ENCODE measurements at places on chromosomes 5 and 9. TPM values are rescaled to one million over a fixed set of nuclear protein-coding genes. Genes with fewer than 3 reads are reported as not detected.
A peak's percentile ranks its signal among the peaks of the same experiment; 100 is the strongest.

GRCh38 chr5:68147659-68148058 lies 67.9 kb upstream of the PIK3R1 start:
- peaks cover 8% of the 10 kb centered on the region for H3K36me3 ChIP-seq
- peaks cover 14% of the 10 kb centered on the region for H3K4me1 ChIP-seq
- DNase-seq: no peak
- no peak overlapping the region for H3K27ac ChIP-seq
- H3K27me3 ChIP-seq: no peaks in the 10 kb centered on the region

HSD17B4 gene
- 62.0 TPM for total RNA-seq

DNA sequence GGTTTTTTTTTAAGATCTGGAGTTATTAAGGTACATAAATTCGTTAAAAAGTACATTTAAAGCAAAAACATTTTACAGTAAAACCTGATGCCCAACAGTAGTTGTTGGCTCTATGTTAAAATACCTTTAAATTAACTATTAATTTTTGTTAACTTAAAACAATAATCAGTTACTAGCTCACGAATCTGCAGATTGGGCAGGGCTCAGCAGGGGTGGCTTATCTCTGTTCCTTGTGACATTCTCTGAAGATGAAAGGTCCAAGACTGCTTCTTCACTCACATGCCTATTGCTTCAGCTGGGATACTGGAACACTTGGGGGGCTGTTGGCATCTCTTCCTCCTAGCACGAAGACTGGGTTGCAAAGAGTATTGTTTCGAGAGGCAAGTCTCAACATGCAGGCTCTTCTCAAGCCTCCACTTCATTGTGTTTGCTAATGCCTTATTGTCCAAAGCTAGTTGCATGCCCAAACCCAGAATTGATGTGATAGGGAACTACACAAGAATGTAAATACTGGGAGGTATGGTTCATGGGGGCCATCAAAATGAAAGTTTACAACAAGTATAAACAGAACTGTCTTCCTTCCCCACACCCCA lies 46.6 kb downstream of the MAP3K1 start:
- H3K4me1 ChIP-seq: no peaks in the 10 kb centered on the region
- no peak for DNase-seq
- H3K4me3 ChIP-seq: no peak overlapping the region
- no peak overlapping the region for H3K27ac ChIP-seq

- H3K27ac ChIP-seq: no peak overlapping the region
- H3K36me3 ChIP-seq: no peaks in the 10 kb centered on the region
These were observed 47.3 kb upstream of the CDKN2AIPNL start for GRCh38 chr5:134459010-134459403.

- peaks cover 29% of the 10 kb centered on the region for H3K27me3 ChIP-seq
- H3K4me3 ChIP-seq: no peak overlapping the region
- H3K36me3 ChIP-seq: no peaks in the 10 kb centered on the region
- no peaks in the 10 kb centered on the region for H3K4me1 ChIP-seq
- H3K27ac ChIP-seq: no peak overlapping the region
These were observed 88.2 kb downstream of the LIFR start for GRCh38 chr5:38468202-38468673.

- no peak for DNase-seq
- no peaks in the 10 kb centered on the region for H3K36me3 ChIP-seq
- no peaks in the 10 kb centered on the region for H3K4me1 ChIP-seq
- no peak overlapping the region for H3K4me3 ChIP-seq
- peaks cover 8% of the 10 kb centered on the region for H3K27me3 ChIP-seq
These were observed 102.4 kb downstream of the DAPK1 start for GRCh38 chr9:87599901-87600610.

DNA sequence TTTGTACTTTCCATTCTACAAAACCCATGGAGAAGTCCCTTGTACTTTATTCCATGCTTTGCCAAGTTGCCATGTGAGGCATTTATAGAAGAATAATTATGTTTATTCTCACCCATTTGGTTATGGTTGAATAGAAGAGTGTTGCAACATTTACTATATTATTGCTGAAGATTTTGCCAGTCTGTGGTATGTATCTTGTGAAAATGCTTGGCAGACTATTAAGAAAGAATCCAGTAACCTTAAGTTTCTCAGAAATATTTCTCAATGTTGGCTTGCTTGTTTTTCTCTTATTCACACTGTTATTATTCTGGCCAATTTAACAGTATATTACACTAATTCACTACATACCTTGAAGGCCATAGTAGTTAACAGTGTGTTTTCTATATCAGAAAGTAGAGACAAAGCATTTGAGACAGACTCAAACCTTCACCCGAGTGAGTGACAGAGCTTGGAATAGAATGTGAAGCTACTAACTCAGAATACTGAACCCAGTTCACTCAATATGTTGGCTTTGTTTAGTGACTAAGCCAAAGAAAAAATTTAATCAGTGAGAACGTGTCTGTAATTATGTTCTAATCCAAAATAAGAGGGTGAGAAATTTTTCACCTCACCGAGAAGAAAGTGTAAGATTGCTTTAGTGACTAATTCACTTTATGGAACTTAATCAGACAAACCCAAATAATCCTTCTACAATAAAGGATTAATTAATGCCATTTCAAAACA lies 184.4 kb downstream of the CWC27 start:
- H3K4me3 ChIP-seq: no peak overlapping the region
- DNase-seq: no peak
- H3K27me3 ChIP-seq: no peaks in the 10 kb centered on the region
- H3K27ac ChIP-seq: no peak overlapping the region
- H3K4me1 ChIP-seq: no peaks in the 10 kb centered on the region
- H3K36me3 ChIP-seq: no peaks in the 10 kb centered on the region

GRCh38 chr9:7560669-7561305 lies 238.8 kb downstream of the DMAC1 start:
- H3K27me3 ChIP-seq: peaks cover 27% of the 10 kb centered on the region
- DNase-seq: no peak
- H3K36me3 ChIP-seq: no peaks in the 10 kb centered on the region
- no peak overlapping the region for H3K27ac ChIP-seq
- no peak overlapping the region for H3K4me3 ChIP-seq

DNA sequence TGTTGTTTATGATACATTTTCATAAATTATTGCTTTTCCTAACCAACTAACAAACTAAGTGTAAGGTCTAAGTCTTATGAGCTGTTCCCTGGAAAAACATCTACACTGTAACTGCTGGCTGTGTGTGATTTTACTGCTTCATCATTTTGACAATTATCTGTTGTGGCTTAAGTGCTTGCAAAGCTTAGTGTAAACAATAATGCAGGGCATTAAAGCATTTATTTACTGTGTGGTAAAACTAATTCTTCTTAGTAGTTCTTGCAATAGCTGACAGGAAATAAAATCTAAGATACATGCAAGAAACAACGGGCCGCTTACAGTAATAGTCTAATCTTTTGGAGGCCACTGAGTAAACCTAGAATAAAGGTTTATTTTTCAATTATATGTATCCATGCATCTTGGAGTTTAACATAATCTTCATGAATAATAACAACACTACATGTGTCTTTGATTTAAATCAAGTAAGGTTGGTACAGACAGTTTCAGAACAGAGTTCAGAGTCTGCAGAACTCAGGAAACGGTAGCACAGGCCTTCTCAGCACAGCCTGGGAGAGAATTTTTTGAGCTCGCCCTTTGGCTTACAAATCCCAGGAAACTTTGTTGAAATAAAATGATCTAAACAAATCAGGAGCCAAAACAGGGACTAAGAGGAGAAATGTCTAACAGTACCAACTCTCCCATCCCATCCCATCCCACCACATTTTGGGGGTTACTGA lies 473.1 kb downstream of the NR2F1-AS1 start:
- no peaks in the 10 kb centered on the region for H3K36me3 ChIP-seq
- no peak overlapping the region for H3K4me3 ChIP-seq
- no peak for DNase-seq
- H3K27ac ChIP-seq: no peak overlapping the region
- H3K27me3 ChIP-seq: no peaks in the 10 kb centered on the region

CEP72 gene
- total RNA-seq: 32.2 TPM

GRCh38 chr5:151665613-151666012 lies 21.1 kb downstream of the SPARC start:
- H3K4me1 ChIP-seq: peaks cover 13% of the 10 kb centered on the region
- no peak overlapping the region for H3K4me3 ChIP-seq
- no peaks in the 10 kb centered on the region for H3K36me3 ChIP-seq
- peaks cover 7% of the 10 kb centered on the region for H3K27me3 ChIP-seq
- DNase-seq: no peak
- H3K27ac ChIP-seq: no peak overlapping the region

DOCK8 gene
- 374 TPM for total RNA-seq

GRCh38 chr5:132090107-132090506 lies 16.5 kb downstream of the CSF2 start:
- peaks cover 25% of the 10 kb centered on the region for H3K4me1 ChIP-seq
- DNase-seq: no peak
- H3K27ac ChIP-seq: no peak overlapping the region
- no peak overlapping the region for H3K4me3 ChIP-seq
- H3K36me3 ChIP-seq: peaks cover 2% of the 10 kb centered on the region
- H3K27me3 ChIP-seq: no peaks in the 10 kb centered on the region

FOXD4L3 gene
- total RNA-seq: 0.21 TPM

SEMA6A gene
- 0.40 TPM for total RNA-seq

DNA sequence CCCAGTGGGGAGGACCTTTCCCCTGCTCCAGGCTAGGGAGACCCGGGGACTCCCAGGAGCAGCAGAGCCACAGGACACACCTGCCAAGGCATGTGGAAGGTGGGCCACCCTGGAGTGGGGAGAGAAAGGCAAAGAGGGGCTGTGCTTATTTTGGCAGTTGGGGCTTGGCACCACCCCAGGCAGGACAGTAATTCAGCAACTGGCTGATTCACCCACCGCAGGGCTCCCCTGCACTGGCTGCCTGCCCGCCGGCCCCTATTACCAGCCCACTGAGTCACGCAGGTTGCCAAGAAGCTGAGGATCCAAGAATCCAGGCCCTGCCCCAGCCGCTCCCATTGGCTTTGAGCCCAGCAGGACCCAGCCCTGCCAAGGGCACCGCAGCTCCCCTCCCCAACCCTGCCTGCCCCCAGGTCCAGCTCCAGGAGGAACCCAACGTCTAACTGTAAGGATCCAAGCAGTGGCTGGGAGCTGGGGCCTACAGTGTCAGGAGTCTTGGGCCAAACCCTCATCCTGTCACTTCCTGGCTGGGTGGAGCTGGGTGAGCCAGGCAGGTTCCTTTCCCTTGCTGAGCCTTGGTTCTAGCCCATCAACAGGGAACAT lies 14.2 kb upstream of the RALGDS start:
- peak overlapping the region; percentile 41 for H3K4me3 ChIP-seq
- H3K36me3 ChIP-seq: peaks cover 7% of the 10 kb centered on the region
- H3K27me3 ChIP-seq: no peaks in the 10 kb centered on the region
- peak overlapping the region; percentile 99 for H3K27ac ChIP-seq
- peaks cover 90% of the 10 kb centered on the region for H3K4me1 ChIP-seq

GRCh38 chr5:168195110-168195509 lies 96.3 kb upstream of the WWC1 start:
- H3K36me3 ChIP-seq: no peaks in the 10 kb centered on the region
- no peak for DNase-seq
- no peak overlapping the region for H3K4me3 ChIP-seq

DNA sequence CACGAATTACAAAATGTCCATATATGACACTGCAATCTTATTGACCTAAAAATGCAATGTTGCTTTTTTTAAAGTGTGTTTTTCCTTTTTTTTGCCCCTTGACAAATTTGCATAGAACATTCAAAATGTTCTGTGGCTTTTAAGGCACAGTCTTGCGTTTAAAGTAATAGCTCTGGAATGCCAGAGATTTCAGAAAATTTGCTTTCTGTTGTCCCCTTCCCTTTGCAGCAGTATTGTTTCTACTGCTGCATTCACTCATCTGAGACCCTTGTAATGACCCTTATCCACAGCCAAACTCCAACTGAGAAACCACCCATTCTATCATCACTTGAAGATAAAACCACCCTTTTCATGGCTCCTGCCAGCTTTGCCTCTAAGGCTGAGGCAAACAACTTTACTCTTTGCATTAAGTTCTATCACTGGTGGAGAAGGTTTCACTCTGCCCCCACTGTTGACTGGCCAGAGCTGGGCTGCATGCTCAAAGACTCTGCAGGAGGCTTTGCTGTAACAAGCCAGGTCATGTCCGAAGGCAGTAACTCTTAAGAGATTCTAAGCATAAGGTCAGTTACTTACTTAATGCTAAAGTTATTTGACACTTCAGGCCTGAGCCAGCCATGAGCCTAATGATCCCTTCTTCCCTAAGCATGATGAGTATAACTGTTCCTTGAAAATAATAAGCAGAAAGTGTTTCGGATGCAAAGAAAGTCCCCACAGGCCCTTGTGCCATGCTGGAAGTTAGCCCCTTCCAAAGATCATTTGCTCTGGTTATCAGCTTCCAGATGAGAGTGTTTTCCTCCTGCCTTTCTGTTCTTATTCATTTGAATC lies 101.9 kb downstream of the CD180 start:
- H3K4me1 ChIP-seq: peaks cover 2% of the 10 kb centered on the region
- no peak overlapping the region for H3K4me3 ChIP-seq
- no peak for DNase-seq

DNA sequence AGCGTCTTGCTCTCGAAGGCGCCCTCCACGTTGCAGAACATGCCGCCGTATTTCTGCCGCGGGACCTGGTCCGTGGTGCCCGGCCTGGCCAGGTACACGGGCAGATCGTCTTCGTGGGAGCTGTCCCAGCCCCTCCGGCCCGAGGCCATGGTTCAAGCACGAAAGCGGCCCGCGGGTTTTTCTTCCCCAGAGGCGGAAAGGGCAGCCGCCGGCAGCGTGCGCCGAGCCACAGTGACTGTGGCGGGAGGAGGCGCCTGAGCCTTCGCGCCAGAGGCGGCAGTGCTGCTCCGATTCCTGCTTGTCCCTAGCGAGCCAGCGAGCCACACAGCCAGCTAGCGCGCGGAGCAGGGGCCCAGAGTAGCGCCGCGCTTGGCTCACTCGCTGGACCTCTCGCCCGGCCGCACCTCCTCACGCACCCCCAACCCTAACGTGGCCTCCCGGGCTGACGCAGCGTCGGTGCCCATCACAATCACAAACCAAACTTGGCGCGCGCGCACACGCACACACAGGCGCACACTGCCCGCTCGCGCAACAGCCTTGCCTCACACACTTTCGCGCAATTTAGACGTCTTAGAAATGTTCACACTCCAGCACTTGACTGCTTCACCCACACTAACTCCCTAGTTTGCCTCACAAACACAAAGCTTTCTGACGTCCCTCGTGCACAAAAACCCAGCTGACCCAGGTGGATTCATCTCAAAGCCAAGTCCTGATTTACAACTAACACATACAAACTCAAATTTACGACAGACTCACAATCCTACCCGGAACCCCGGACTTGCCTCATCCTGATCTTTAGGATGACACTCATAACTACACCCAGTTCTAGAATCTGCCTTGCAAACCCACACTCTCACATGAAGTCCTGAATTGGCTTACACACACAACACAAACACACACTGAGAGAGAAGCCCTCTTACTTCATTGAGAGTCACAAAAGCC lies at the start of gene DPYSL3:
DPYSL3 (minus strand) TSS at position 359 of the 942 bp plus-strand sequence; CDS start at position 149, 210 bp downstream.
- H3K4me3 ChIP-seq: no peak within 1 kb of the TSS
- DNase-seq: no peak
- H3K27ac ChIP-seq: no peak within 1 kb of the TSS
- H3K27me3 ChIP-seq: peaks cover 44% of the 10 kb centered on the region
- H3K4me1 ChIP-seq: peaks cover 3% of the 10 kb centered on the region

All from activated CD8-positive, alpha-beta memory T cell treated with anti-CD3 and anti-CD28 coated beads, Interleukin-2, amount 10 ng/mL, durations not matched to agents 7 days and 5 days (primary cell).